Right renal cortex interstitium (tissue), 3 donors: ENCODE measurements at places on chromosomes 7 and 10. TPM values are rescaled to one million over a fixed set of nuclear protein-coding genes. Genes with fewer than 3 reads are reported as not detected.

Gene NAT16
- not detected for polyA plus RNA-seq

Gene SEMA3C
- polyA plus RNA-seq = 23.3 TPM

DNA sequence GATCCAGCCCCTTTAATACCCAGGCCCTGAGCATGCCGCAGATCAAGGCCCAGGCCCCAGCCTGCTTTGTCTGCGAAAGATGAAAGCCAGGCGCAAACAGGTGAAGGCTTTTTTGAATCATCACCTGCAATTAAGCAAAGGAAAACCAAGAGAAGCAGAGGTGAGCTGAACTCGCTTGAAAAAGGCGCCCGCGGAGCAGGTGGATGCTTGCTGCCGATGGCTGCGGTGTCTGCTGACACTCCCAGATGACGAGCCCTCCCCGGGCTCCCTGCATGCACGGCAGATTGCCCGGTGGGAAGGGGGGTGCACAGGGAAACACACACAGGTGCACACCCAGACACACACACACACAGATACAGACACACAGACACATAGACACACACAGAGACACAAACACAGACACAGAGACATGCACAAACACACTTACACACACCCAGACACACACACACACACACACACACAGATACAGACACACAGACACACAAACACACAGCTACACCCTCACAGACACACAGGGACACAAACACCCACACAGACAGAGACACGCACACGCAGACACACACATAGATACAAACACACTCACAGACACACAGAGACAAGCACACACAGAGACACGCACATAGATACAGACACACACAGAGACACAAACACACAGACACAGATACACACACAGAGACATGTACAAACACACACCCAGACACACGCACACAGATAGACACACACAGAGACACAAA, 142.6 kb upstream of the RNF32 start:
- no peak for DNase-seq

DNA sequence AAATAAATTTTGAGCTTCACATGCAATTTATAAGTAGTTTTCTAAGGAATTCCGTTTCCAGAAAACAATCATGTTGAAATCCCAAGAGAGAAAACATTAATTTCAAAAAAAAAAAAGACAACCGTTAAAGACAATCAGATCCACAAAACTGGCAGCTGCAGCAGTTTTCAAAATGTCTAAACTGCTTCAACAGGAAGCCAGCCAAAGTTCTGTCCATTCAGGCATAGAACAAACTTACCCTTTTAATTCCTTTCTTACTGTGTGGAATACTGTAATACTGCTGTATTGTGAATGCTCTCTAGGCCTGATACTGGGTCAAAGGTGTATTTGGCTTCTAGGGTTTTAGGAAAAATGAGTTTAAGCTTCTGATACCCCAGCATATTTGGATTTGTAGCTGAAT, 31.6 kb downstream of the HOXA1 start:
- DNase-seq = no peak

- DNase-seq = no peak
These were observed 131.8 kb upstream of the HABP2 start for GRCh38 chr10:113420733-113421675.

GRCh38 chr7:142787034-142787768, 16.4 kb downstream of the PRSS2 start:
- DNase-seq = no peak

DNA sequence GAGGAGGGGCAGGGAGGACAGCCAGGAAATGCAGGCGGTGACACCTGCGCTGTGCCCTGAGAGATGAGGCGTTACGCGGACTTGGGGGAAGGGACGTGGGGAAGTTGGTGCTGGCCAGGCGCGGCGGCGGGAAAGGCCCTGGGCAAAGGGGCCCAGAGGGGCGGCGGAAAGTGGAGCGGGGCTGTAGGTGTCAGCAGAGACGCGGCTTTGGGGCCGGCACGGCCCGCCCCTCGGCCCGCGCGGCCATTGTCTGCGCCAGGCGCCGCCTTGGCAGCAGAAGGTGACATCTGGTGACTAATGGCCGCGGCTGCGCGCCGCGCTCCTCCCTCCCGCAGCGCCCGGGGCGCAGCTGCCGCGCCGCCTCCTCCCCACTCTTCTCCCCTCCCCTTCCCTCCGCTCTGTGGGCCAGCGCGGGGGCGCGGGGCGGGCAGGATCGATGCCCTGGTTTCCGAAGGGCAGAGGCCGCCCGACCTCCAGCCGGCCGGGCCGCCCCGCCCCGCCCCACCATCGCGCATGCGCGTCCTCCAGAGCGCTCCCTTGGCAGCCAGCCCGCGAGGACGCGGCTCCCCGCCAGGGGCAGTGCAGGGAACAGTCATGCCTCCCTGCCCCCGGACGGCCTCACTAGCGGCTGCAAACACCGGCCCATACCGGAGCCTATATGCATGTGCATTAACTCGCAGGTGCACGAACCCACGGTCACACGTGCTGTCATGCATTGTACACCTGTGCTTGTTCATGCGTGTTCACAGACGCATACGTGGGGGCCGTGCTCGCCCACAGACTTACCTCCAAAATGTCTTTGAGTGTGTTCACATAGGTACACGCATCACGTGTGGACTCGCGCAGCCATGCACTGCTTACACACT, 269.6 kb downstream of the RPS24 start:
- peak; percentile 85 for DNase-seq

- no peak for DNase-seq
These were observed 63.0 kb downstream of the VOPP1 start for GRCh38 chr7:55509322-55509721.

GRCh38 chr10:21803374-21803773, 200.2 kb downstream of the DNAJC1 start:
- DNase-seq = no peak
